ENCODE measurements at places on chromosomes 12 and 14. TPM values are rescaled to one million over a fixed set of nuclear protein-coding genes. Genes with fewer than 3 reads are reported as not detected.
A peak's percentile ranks its signal among the peaks of the same experiment; 100 is the strongest.

Gene PAPOLA
- total RNA-seq = 111 TPM

DNA sequence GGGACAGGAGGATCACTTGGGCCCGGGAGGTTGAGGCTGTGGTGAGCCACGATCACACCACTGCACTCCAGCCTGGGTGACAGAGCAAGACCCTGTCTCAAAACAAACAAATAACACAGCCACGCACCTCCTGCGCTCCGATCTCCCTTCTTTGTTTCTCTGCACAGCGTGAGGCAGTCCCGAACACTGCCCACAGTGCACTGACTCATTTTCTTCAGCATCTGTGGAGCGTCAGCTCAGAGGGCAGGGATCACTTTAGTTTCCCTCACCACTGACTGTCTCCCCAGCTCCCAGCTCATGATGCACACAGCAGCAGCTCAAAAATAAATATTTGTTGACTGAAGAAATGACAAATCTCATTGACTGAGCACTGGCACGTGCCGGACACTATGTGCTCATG is 883 bp upstream of the MYL2 start:
- peaks cover 17% of the 10 kb centered on the region for H3K4me1 ChIP-seq
- no peak overlapping the region for H3K4me3 ChIP-seq
- peak; percentile 8 for DNase-seq
- H3K27me3 ChIP-seq = peaks cover 30% of the 10 kb centered on the region

- no peak overlapping the region for H3K27ac ChIP-seq
- H3K4me1 ChIP-seq = peaks cover 5% of the 10 kb centered on the region
- no peaks in the 10 kb centered on the region for H3K36me3 ChIP-seq
- DNase-seq = no peak
- H3K4me3 ChIP-seq = no peak overlapping the region
- H3K27me3 ChIP-seq = no peaks in the 10 kb centered on the region
Observed at GRCh38 chr12:51403159-51403558, 12.0 kb upstream of the GALNT6 start.

- no peaks in the 10 kb centered on the region for H3K4me1 ChIP-seq
- DNase-seq = no peak
- peaks cover 1% of the 10 kb centered on the region for H3K27me3 ChIP-seq
- H3K27ac ChIP-seq = no peak overlapping the region
- no peak overlapping the region for H3K4me3 ChIP-seq
Observed at GRCh38 chr14:97021571-97022168, 224.5 kb downstream of the VRK1 start.

- H3K27ac ChIP-seq = peak overlapping the region; percentile 84
- DNase-seq = peak; percentile 78
- peaks cover 23% of the 10 kb centered on the region for H3K36me3 ChIP-seq
- peaks cover 14% of the 10 kb centered on the region for H3K27me3 ChIP-seq
Observed at GRCh38 chr12:124754949-124755800, 108.5 kb downstream of the SCARB1 start.

DNA sequence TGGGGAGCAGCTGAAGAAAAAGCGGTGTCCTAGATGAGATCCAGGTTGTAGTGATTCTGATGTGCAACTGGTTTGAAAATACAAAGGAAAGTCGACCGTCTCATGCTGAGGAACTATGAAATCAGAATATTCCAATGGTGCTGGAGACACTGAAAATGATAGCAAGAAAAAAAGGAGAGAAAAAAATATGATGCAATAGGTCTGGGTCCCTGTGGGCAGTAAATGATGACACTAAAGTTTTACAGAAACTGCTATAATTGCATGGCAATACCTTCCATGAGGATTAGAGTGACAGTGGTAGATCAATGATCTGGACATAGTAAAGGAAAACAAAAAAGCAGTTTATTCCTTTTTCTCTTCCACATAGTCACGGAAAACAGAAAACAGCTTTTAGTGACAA is 2.3 kb downstream of the PYM1 start:
- H3K27me3 ChIP-seq = peaks cover 1% of the 10 kb centered on the region
- peaks cover 21% of the 10 kb centered on the region for H3K36me3 ChIP-seq
- H3K4me3 ChIP-seq = peak overlapping the region; percentile 99
- H3K4me1 ChIP-seq = peaks cover 39% of the 10 kb centered on the region
